Stimulated activated CD4-positive, alpha-beta T cell treated with anti-CD3 and anti-CD28 coated beads, TNF-alpha, amount 100 ng/mL, for 4 hours (primary cell): ENCODE measurements at places on chromosomes 3 and 15.

GRCh38 chr15:25739687-25740121 is 123.4 kb downstream of the ATP10A start:
- DNase-seq: no peak

DNA sequence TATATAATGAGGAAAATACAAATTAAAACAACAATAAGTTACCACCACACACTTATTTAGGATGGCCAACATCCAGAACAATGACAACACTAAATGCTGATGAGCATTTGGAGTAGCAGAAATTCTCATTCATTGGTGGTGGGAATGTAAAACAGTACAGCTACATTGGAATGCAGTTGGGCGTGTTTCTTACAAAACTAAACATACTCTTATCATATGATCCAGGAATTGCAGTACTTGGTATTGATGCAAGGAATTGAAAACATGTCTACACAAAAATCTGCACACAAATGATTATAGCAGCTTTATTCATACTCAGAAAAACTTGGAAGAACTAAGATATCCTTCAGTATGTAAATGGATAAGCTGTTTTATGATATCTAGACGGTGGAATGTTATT is 594.2 kb downstream of the ZBBX start:
- DNase-seq: no peak

- DNase-seq: no peak
Measured at GRCh38 chr3:55569033-55569599, 82.0 kb upstream of the WNT5A start.

DNA sequence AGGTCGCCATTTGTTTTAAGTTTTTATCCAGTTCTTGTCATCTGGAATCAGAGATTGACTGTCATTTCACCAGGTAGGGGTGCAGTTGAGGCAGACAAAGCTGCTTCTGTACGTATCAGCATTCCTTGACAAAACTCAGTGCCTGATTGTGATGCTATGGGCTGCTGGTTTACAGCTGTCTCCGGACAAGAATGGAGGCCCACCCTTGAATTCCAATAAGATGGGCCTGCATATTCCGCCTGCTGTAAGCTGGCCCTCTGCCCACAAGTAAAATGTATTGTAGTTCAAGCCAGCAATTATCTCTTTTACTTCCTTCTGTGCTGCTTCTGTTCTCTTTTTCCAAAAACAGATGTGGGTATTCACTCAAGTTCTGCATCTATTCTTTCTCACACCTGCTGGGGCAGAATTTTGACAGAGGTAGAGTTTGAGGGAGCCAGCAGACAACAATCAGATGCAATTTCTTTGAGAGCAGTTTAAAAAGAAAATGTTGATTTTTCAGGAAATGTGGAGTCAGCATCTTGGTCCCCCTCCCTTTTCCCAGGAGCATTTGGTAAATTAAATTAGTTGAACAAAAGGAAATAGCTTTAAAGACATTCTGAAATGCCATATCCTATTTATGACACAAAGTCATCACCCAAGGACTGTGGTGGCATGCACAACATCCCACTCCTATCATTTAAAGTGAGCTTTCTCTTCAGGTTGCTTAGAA is 53.5 kb downstream of the IQCH start:
- no peak for DNase-seq

- DNase-seq: no peak
Measured at GRCh38 chr3:122957707-122958689, 69.6 kb downstream of the SEMA5B start.

GRCh38 chr15:76274226-76274625 is 37.0 kb downstream of the ETFA start:
- no peak for DNase-seq

GRCh38 chr15:101122806-101123205 is 129.0 kb downstream of the CHSY1 start:
- no peak for DNase-seq

DNA sequence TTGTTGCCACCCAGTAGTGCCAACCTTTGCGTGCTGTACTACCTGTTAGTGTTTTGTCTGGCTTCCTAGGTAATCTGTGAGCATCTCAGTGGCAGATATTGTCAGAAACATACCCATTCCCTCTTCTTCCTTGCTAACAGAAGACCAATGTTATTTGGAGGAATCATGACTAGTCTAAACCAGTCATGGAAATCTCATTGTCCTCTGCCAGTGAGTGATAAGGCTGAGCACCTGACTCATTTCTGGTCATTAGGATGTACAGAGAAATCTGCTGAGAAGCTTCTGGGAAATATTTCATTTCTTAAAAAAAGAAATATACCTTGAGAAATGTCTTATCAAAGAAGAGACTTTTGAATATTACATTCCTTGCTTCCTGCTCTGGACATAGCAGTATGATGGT is 70.1 kb upstream of the CDV3 start:
- DNase-seq: no peak

DNA sequence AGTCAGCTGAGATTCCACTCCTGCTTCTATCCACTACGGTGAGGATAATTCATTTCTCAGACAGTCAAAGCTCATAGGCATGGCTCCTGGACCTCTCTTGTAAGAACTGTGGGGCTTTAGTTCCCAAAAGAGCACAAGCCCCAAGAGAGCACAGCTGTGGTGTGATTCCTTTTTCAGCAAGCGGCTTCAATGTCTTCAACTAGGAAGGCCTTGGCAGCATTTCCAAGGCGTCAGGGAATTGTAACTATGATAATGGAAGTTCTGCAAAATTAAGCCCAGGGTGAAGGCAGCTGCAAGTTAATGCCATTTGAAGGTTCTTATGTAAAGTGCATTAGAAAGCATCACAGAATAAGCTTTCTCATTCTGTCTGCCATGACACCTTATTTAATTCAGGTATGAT is 657.1 kb downstream of the GRM7 start:
- no peak for DNase-seq

DNA sequence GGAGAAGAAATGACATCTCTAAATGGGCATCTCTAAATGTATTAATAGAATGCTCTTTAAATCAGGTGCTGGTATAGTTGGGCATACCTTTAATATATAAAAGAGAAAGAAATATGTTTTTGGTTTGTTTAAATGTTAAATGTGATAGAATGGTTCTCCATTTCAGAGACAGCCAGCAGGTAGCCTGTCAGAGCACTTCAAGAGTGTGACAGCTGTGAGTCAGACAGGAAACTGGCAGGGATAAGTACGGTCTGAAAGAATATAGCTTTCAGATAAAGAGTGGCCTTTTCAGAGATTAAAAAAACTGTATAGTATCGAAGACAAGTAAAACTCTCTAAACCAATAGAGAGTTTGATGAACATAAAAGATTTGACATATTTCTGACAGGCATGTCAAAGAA is 654.1 kb downstream of the IGSF11 start:
- no peak for DNase-seq

- no peak for DNase-seq
Measured at GRCh38 chr3:36777424-36778218, 13.3 kb upstream of the DCLK3 start.

GRCh38 chr3:126018995-126019394 is 50.0 kb downstream of the ROPN1B start:
- no peak for DNase-seq

- DNase-seq: no peak
Measured at GRCh38 chr15:85658816-85659215, 135.9 kb downstream of the KLHL25 start.

DNA sequence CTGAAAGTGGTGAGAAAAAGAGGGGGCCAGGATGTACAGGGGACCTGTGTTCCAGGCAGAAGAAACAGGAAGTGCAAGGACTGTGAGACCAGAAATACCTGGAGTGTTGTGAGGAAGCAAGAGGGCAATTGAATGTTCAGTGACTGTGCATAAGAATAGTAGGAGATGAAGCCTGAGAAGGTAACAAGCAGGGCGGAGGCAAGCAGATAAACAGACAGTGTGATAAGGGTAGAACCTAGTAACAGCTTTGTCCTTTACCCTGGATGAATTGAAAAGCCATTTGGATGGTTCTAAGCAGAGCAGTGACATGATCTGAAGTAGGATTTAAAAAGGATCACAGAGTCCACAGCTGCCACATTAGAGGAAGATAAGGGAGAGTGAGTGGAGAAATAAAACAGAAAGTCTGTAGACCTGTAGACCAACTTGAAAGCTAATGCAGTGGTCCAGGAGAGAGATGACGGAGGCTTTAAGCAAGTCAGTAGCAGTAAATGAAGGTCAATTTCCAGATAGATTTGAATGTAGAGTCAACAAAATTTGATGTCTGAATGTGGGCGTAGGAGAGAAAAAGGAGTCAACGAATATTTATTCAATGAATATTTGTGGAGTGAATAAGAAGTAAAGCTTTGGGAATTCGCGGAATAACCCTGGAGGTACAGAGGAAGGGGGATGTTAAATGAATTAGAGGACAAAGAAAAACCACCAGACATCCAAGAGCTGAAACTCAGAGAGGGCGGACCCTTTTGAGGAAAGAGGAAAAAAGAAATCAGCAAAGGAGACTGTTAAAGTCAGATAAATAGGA is 4.2 kb upstream of the PLOD2 start:
- DNase-seq: no peak

GRCh38 chr15:71325481-71325880 is 210.2 kb downstream of the THSD4 start:
- no peak for DNase-seq

- no peak for DNase-seq
Measured at GRCh38 chr3:160613661-160614060, 48.3 kb upstream of the KPNA4 start.

DNA sequence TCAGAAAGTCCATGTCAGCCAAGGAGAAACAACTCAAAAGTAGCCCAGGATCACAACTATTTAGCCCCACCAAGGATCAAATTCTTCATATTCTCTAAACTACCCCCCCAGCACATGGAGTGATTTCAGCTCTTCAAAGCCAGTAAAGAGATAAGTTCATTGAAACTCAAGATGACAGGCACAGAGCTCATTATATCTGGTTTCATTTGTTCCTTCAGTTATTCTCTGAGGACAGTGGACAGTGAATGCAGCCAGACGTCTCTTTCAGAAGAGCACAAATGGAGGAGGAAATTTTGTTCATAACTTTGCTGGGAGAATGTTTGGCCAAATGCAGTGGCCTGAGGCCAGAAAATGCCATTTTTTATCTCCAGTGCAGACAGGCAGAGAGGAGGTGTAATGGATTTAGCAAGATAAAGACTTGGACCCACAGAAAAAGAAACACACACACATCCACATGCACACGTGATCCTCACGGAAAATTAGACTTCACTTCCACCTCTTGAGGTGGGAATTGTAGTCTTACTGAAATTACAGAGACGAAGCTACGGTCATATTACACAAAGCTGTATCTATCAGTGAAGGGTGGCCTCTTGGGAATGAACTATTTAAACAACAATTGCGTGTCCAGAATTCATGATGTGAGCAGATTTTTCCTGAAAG is 64.6 kb downstream of the HES1 start:
- DNase-seq: no peak

- no peak for DNase-seq
Measured at GRCh38 chr3:147699175-147699838, 290.1 kb downstream of the ZIC1 start.

GRCh38 chr15:39406485-39406884 is 174.4 kb upstream of the THBS1 start:
- no peak for DNase-seq

- DNase-seq: no peak
Measured at GRCh38 chr3:129485721-129486663, 42.4 kb upstream of the RHO start.

DNA sequence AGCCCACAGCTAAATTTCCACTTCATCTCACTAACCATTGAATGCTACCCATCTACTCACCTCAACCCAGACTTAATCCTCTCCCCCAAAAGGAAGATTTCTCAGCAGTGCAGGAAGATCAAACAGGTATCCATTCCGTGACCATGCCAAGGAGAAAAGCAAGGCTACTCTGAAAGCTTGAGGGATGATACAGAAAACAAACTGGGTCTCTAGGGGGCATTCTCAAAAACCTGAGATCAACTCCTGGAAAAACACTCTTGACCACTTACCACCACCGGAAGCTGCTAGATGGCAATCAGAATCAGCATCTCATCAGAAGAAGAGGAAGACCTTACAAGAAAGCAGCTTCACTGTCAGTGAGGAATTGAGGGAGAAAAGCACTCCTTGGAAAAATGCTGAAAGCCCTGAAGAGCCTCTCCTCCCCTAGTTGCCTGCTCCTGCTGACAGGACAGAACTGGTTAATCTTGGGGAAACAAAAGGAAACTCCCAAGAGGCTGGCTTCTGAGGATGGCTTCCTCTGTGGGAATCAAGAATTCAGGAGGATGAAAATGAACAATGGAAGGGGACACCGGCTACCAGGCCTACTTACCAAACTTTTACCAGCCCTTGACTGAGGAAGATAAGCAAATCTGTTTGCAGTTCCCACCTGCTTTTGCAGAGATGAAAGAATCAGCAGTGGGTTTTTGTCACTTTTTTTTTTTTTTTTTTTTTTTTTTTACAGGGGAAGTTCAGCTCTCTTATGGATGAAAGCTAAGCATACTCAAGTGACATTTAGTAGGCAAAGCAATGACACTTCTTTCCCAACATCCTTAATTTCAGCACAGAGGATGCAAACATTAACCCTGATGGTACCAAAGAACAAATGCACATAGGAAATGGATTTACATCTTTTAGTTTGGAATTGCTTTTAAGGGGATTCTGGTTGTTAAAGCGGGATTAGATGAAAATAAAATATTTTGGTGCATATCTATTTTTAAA is at the start of gene ATP8B4:
Gene ATP8B4, minus strand, starts transcription at position 171 of the 978 bp plus-strand sequence. CDS start 12,267 bp downstream, outside the sequence.
- no peak for DNase-seq

DNA sequence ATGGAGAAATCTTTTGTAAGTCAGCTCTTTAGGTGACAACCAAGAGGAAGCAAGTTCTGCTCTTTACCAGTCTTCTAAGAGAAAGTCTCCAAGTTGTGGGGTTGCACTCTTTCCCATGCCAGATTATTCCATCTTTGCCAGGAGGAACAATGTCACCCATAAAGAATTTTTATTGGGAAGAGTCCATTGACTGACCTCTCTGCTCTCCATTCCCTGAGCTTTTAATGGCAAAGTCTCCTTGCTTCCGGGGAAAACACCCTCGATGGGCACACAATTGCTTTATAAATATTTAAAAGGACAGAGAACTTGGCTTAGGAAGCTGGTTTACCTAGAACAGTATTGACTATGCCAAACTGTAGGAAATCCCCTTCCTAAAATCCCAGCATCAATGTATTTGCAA is 19.9 kb upstream of the UBE2E1 start:
- no peak for DNase-seq

GRCh38 chr3:140430494-140430893 is 247.4 kb upstream of the TRIM42 start:
- DNase-seq: no peak

GRCh38 chr3:175307642-175308041 is 448.5 kb downstream of the NAALADL2 start:
- DNase-seq: no peak

DNA sequence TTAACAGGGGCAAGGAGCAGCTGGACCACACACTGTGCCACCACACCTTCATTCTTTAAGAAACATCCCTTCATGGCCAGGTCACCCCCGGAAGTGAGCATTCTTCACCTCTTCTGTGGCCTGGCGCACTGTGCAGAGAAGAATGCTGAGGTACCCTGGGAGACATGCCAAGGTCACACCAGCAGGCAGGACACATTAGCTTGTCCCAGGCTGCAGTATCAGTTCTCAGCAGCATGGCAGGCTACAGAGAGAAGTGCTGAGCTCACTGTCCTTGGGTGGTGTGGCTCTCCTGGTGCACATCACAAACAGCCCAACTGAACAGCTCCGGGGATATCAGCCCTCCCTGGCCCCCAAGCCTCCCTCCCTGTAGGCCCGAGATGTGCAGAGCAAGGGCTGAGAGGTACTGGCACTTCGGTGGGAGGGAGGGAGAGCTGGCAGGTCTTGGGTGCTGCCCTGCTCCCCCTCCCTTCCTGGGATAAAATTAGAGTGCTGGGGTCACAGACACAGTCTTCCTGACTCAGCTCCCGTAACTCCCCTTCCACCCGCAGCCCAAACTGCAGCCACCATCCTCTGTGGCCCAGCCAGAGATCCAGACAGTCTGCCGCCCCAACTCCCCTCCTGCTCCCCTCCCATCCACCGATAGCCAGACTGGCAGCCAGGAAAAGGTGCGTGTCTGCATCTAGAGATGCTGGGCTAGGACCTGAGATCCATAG is 13.4 kb downstream of the SEMA7A start:
- no peak for DNase-seq
